Vagina (tissue), 2 donors: ENCODE measurements at places on chromosomes 1 and 21. TPM values are rescaled to one million over a fixed set of nuclear protein-coding genes. Genes with fewer than 3 reads are reported as not detected.

PTAFR gene
- total RNA-seq = 1.2 TPM

GRCh38 chr1:217392441-217392840, 238.4 kb downstream of the GPATCH2 start:
- no peaks in the 10 kb centered on the region for H3K36me3 ChIP-seq
- no peaks in the 10 kb centered on the region for H3K27me3 ChIP-seq
- H3K27ac ChIP-seq = no peak overlapping the region
- H3K4me1 ChIP-seq = no peaks in the 10 kb centered on the region
- no peak for DNase-seq
- no peak overlapping the region for H3K4me3 ChIP-seq

GRCh38 chr1:245560316-245560859, 405.6 kb downstream of the KIF26B start:
- H3K36me3 ChIP-seq = no peaks in the 10 kb centered on the region
- no peak for DNase-seq
- no peak overlapping the region for H3K4me3 ChIP-seq
- H3K27ac ChIP-seq = no peak overlapping the region

DNA sequence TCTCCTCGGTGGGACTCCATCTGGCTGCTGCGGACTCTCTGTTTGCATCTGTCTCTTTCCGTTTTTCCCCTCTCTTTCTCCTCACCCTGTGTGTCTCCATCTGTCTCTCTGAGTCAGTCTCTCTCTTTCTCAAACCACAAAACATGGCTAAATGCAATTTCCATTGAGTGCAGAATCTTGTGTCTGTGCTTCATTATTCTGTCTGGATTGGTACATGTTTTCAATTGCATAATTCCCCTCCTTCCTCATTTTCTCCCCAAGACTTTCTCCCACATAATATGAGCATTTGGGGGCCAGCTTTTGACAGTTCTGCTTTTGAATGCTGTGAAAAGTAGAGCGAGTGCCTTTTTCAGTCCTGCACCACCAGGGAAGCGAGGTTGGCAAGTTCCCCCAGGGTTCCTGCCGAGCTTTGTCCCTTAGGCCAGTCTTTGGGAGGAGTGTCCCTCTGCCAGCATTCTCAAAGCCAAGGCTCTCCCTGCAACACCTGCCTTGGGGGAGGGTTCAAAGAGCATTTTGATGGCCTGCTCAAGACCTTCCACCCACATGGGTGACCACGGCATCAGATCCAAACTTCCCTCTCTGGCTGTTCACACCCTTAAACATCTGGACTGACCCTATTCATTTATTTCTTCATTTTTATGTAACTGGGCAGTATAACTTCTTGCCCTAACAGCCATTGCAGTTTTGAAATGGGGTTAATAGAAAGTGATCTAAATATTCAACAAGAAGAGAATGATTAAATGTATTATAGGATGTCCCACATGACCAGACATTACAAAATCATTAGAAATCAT, 32.8 kb upstream of the SCMH1 start:
- H3K4me3 ChIP-seq = no peak overlapping the region
- H3K27ac ChIP-seq = no peak overlapping the region
- peak; percentile 77 for DNase-seq
- H3K4me1 ChIP-seq = no peaks in the 10 kb centered on the region
- H3K27me3 ChIP-seq = no peaks in the 10 kb centered on the region

DNA sequence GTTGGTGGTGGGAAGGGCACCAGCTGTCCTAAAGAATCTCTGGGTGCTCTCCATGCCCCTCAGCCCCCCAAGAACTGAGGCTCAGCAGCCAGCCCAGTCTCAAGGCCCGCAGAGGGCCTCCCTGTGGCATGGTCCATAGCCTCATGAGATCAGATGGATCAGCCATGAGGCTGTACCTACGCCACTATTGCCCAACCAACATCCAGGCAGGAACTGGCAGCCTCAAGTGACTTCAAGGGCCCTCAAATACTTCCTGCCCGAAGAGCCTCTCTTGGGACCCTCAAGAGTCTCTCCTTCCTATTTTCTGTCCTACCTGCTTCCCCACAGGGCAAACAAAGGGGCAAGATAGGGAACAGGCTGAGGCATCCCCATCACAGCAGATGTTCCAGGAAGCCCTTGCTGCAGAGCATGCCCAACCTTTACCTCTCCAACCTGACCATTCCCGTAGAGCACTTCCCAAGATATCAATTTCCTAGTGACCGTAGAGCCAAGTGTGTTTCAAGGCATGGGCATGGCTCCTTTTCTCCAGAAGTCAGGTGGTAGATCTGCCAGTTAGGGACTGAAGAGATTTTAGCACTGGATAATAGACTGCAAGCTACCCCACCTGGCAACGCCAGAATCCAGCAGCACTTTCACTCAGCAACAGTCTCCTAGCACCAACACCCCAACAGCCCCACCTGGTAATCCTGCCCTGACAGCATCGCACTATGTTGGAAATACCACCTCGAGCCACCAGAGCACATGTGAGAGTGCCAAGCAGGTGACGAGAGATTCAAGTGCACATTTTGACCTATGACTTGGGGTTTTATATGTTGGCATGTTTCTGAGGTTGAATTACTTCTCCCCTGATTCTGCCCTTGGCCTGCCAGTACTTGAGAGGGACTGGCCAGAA, 13.7 kb upstream of the MFSD2A start:
- H3K4me1 ChIP-seq = peaks cover 23% of the 10 kb centered on the region
- DNase-seq = no peak
- no peaks in the 10 kb centered on the region for H3K36me3 ChIP-seq
- no peaks in the 10 kb centered on the region for H3K27me3 ChIP-seq

GRCh38 chr1:116112388-116113140, 1.4 kb downstream of the MAB21L3 start:
- H3K4me1 ChIP-seq = no peaks in the 10 kb centered on the region
- no peak for DNase-seq
- no peak overlapping the region for H3K4me3 ChIP-seq

- peak overlapping the region; percentile 53 for H3K27ac ChIP-seq
- H3K27me3 ChIP-seq = no peaks in the 10 kb centered on the region
- no peak for DNase-seq
These were observed 11.9 kb downstream of the PODN start for GRCh38 chr1:53073868-53074311.

- H3K4me1 ChIP-seq = no peaks in the 10 kb centered on the region
- H3K27me3 ChIP-seq = no peaks in the 10 kb centered on the region
- peak; percentile 88 for DNase-seq
These were observed 85.2 kb downstream of the HLCS start for GRCh38 chr21:36881228-36881627.

DNA sequence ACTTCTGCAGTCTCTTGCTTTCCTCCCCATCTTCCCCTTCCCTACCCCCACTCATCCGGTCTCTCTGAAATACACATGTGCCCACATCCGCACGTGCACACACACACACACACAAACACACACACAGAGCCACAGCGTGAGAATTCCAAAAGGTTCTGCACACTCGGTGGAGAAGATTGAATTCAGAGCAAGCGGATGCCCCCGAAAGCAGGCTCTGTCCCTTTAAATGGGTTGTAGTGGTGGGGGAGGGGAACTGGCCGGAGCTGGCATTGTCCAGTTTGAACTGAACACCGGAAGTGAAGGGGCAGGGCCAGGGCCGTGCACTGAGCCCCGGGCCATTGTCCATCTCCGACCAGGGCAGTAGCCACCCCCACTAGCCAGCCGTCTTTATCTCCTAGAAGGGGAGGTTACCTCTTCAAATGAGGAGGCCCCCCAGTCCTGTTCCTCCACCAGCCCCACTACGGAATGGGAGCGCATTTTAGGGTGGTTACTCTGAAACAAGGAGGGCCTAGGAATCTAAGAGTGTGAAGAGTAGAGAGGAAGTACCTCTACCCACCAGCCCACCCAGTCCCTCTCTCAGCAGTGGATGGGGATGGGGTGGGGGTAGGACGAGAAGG, 1.3 kb upstream of the LIN28A start:
- no peaks in the 10 kb centered on the region for H3K36me3 ChIP-seq
- no peak for DNase-seq
- H3K4me1 ChIP-seq = no peaks in the 10 kb centered on the region
- H3K4me3 ChIP-seq = no peak overlapping the region
- H3K27ac ChIP-seq = no peak overlapping the region
- peaks cover 23% of the 10 kb centered on the region for H3K27me3 ChIP-seq
